ENCODE measurements at places on chromosomes 6 and 20.

DNA sequence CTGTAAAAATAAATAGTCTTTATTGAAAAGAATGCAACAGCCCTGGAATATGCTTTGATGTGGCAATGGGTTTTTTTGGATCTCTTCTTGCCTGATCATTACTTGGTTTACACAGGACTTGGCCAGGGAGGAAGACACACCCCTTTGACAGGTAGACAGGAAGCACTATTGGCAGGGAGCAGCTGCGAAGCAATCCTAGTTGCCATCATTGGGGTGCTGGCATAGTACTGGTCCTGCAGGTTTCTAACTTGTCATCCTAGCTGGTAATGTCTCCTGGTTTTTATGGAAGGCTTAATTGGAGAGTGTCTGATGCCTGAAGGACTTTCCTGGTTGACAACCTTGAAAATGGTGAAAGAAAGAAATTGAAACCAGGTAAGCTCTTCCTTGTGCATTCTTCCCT, 71.2 kb upstream of the CCN6 start:
- no peak for DNase-seq

- no peak for DNase-seq
Observed at GRCh38 chr6:169263374-169263773, 9.7 kb upstream of the THBS2 start.

- DNase-seq = no peak
Observed at GRCh38 chr6:106145741-106146227, 59.6 kb downstream of the PRDM1 start.

DNA sequence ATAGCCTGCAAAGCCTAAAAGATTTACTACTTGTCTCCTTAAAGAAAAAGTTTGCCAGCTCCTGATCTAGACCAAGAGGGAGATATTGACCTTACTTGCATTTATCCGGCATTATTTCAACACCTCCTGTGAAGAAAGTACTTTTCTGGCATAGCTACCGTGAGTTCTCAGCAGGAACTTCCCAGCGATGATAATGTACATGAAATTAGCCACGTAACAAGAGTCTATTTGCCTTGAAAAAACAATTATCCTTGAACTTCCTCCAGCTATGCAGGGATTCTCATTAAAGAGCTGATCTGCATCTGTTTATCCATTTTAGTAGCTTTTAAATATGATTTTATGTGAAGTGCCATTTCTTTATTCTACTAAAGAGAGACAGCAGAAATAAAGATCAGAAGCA, 41.7 kb downstream of the ALDH5A1 start:
- no peak for DNase-seq

- DNase-seq = no peak
Observed at GRCh38 chr6:7777074-7777473, 51.2 kb downstream of the BMP6 start.

DNA sequence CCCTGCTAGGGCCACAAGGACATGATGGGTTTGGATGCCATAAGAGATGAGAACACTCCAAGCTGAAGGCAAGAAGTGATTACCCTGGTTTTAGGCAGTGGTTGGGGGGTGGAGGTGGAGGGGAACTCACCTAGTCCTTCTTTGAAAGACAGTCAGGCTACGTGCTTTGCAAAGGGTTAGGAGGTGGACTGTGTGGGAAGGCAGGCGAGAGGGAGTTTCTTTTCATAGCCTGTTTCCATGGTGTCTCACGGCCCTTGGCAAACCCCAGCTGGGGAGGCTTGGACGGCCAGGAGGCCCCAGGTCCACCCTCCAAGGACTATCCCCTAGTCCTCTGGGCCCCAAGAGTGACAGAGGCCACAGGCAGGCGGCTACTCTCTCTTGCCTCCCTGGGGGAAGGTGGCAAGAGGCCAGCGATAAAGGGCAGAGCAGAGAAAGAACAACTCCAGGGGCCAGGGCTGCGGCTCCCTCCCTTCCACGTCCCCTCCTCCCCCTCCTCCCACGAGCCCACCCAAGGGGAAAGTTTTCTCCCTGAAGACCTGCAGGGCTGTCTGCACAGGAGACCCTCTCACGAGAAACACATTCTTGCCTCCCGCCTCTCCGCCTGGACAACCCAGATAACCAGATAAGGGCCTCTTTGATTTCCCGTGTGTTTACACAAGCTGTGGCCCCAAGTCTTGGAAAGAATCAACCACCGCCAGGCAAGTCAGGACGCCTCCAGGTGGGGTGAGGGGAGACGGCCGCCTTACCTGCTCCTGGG, 74.4 kb downstream of the NOL4L start:
- DNase-seq = no peak

DNA sequence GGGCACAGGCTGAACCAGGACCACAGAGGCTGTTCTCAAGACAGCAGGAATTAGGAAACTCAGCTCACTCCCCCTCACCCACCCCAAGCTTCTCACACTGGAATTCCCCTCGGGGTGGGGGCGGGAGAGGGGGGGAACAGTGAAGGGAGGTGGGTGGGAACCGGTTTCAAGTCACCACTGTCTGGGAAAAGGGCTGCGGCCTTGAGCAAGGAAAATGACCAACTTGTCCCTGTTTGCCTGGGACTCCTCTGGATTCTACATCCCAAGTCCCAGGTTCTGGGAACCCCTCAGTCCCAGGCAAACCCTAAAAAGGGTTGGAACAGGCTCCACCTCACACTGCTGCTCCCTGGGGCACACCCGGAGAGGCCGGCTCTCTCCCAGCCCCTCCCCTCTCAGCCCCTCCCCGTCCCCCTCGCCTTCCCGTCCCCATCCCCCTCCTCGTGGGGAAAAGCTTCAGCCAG, 230.7 kb downstream of the TFAP2C start:
- DNase-seq = no peak

- DNase-seq = peak; percentile 5
Observed at GRCh38 chr20:20664795-20665589, 47.5 kb downstream of the RALGAPA2 start.

- peak; percentile 77 for DNase-seq
Observed at GRCh38 chr20:21505161-21505809, 8.6 kb downstream of the NKX2-2 start.

GRCh38 chr20:12171923-12172524, 254.3 kb downstream of the BTBD3 start:
- no peak for DNase-seq

DNA sequence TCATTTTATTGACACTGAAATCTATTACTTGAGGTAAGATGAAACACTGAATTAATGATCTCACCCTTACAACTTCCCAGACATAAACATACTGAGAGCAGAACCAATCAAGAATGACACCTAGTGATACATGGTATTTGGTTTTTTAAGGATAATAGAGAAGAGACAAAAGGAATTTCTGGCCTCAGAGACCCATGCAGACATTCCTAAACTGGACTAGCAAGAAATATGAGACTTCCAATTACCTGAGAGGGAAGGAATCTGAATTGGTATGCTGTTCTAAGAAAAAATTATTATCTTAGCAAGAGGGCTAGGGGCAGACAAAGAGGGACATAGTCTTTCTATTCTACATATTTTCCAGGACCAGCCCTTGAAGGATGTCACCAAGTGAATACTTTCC, 141.1 kb downstream of the BMP5 start:
- DNase-seq = no peak

DNA sequence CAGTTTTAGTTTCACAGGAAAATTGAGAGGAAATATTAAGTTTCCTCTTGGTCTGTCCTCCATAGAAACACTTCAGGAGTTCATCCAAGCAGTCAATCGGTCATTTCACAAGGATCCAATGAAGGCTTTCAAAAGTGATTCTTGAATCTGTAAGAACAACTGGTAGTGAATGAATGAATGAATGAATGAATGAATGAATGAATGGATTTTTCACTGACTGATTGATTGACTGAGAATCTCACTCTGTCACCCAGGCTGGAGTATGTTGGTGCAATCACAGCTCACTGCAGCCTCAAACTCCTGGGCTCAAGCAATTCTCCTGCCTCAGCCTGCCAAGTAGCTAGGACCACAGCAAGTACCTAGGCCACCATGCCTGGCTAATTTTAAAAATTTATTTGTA, 39.4 kb upstream of the TAF8 start:
- DNase-seq = no peak

- DNase-seq = no peak
Observed at GRCh38 chr6:122869437-122870024, 80.5 kb downstream of the SMPDL3A start.

DNA sequence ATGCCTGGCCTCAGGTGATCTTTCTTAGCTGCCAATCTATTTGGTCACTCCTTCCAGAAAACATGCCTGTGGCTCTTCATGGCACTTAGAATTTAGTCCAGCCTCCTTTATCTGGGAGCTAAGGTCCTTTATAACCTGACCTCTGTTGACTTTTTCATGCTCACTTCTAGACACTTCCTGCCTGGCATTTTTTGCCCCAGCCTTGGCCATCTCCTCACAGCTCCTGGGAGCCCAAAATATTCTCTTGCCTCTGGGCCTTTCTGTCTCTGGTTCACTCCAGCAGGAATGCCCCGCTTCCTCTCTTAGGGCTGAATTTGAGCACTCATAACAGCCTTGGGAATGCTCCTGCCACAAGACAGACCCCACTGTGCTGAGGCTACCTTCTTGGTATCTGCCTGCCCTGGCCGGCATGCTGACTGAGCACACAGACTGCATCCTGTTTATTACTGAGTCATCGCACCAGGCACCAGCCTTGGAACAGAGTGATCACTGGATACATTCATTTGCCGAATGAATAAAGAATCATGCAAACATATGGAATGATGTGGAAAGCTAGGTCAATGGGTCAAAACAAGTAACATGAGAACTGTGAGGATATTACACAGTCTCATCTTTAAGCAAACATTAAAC, 5.8 kb upstream of the EEF1E1 start:
- no peak for DNase-seq

DNA sequence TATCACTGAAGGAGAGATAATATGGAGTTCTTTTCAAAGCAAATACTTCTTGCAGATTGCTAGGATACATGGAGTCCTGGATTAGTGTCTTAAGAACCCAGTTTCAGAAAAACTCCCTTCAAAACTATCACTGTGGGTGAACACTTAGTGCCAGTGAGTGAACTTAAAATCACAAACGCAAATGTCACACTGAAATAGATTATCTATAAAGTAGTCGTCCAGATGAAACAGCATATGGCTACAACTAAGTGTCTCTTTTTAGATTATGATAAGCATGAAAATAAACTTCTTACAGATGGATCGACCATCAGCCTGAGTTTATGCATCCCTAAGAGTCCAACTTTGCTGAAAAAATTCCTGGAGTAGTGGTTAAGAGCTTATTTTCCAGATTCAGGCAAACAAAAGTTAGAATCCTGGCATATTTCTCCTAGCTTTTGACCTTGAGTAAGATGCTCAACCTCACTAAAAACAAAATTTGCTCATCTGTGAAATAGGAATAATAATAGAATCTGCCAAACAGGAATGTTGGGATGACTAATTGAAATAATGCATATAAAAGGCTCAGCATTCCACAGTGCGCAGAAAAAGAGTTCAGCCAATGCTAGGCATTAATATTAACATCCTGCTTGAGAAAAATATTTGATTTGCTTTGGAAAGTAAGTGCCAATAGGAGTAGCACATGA, 70.4 kb downstream of the DOK5 start:
- DNase-seq = no peak

- no peak for DNase-seq
Observed at GRCh38 chr20:38246357-38247165, 14.0 kb downstream of the KIAA1755 start.

DNA sequence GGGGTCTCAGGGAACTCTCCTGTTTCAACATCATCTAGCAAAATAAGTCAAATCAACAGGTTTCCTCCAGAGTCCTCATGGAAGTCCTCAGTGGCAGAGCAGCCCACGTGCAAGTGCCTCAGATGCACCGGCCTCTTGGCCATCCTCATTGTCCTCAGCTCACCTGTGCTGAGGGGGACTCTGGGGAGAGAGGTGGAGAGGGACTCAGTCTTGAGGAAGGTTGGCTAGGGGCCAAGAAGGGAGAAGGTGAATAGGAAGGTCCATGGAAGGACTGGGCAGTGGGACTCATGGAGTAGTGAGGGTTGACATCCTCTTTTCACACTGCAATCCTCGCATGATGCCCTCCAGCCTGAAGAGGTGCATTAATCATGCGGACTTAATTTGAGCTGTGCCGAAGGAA, 77.9 kb upstream of the DUSP22 start:
- no peak for DNase-seq

- no peak for DNase-seq
Observed at GRCh38 chr6:112231594-112232060, 22.7 kb downstream of the LAMA4 start.

DNA sequence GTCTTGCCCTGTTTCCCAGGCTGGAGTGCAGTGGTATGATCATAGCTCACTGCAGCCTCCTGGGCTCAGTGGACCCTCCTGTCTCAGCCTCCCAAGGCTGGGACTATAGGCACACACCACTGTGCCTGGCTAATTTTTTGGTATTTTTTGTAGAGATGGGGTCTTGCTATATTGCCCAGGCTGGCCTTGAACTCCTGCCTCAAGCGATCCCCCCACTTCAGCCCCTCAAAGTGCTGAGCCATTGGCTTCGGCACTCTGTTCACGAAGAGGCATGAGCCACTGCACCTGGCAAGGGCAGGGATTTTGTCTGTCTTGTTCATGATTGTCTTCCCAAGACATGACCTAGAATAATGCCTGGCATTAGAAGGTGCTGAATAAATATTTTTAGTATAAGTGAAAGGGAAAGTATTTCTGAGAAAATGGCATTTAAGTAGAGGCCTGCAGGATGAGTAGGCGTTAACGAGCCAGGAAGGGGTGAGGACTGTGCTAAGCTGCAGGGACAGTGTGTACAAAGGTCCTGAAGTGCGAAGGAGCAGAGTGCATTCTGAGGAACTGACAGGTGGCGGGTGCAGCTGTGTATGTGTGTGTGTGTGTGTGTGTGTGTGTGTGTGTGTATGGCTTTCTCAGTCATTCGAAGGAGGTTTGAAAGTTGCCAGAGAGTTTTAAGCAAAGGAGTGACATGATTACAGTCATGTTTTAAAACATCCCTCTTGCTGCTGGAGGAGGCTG, 43.0 kb downstream of the VEGFA start:
- peak; percentile 26 for DNase-seq

DNA sequence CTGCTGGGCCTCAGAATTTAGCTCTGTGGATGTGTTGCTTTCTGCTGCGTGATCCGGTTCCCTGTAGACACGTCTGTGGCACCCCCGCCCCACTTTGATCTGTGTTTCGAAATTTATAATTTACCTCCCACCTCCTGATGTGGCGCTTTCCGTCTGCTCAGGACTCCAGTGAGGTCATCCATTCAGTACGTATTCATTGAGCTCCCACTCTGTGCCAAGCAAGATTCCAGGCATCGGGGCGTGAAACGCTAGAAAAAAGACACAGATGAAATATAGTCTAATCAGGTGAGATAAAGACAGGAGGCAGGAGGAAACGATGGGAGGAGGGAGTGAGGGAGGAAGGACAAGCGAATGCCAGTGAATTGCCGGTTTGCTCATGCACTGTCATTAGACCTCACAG, 431.9 kb upstream of the SULF2 start:
- DNase-seq = no peak
